ENCODE measurements at places on chromosomes 1 and 21. TPM values are rescaled to one million over a fixed set of nuclear protein-coding genes. Genes with fewer than 3 reads are reported as not detected.

AIDA gene
- 46.9 TPM for polyA plus RNA-seq

S100B gene
- 2.1 TPM for polyA plus RNA-seq

PTAFR gene
- 38.1 TPM for polyA plus RNA-seq

CORT gene
- 0.08 TPM for polyA plus RNA-seq

GRCh38 chr1:163730411-163730821, 408.7 kb downstream of the NUF2 start:
- no peak for DNase-seq

PCSK9 gene
- polyA plus RNA-seq, result 52.1 TPM

ALX3 gene
- not detected for polyA plus RNA-seq
